Fibroblast of skin of left biceps (primary cell): ENCODE measurements at places on chromosomes 6 and 20.

DNA sequence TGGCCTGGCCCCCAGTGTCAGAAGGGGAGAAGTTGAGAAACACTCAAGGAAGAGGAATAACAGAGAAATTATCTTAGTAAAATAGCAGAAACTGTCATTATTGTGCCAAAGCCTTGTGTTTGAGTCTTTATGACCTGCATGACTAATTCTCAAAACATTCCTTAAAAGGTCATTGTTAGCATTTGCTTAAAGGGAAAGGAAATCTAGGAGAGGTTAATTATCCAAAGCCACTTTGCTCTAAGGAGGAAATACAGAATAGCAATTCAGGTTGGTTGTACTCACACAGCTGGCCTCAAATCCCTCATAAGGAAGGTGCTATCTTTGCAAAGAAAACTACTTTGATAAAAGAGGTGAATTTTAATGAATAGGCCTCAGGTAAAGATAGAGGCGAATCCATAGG, 516.7 kb downstream of the CBLN4 start:
- DNase-seq: no peak

DNA sequence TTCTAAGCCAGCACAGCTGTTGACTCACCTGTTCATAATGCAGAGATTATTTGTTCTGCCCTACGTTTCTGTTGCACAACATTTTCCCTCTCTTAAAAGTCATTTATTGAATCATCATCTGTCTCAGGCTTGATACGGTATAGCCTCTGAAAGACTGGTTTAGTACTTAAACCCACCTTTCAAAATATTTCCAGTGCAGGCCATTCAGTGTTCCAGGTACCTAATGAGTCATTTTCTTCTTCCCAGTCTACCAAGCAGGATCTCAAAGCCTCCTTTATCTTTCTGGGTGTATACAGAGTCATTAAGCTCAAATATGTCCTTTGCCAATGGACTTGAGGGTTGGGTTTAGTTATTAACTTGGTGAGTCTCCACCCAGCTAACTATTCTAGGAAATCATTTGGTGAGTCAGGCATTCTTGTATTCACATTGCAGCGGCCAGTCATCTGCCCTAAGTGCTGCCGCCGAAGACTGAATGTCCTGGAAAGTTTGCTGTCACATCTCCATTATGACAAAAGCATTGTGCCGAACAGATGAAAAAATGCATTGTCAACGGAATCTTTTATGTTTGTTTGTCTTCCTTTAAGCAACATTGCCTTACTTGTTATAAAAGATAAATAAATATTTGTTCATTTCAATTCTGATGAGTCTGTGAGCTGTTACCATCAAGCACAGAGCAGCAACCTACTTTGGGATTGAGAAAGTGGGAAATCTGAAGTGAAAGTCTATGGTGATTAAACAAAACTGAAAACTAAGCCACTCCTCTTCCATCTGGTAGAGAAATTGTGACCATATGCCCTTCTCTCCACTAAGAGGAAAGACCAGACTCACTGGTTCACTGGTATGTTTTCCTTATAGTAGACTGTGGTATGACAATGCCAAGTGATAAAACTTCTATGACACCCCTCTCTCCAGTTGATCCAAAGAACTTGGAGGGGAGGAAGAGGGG, 14.3 kb upstream of the FAM135A start:
- DNase-seq: no peak

GRCh38 chr6:53494076-53494475, 50.8 kb downstream of the GCLC start:
- no peak for DNase-seq

DNA sequence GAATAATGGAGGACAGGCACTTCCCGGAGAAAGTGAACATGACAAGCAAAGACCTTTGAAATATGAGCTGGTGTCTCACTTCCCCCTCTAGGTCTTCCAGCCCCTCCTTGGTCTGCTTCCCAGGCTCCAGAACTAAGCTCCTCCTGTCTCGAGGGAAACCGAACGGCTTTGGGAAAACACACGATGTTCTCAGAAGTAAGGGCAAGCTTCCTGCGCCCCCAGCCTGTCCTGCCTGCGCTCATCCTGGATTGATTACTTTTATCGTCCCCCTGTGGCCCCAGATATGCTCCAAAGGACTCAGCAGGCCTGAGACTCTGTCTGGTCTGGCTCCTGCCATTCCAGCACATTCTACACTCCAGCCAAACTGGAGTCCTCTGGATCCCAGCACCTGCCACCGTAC, 83.4 kb downstream of the ZNF217 start:
- no peak for DNase-seq
